Mesenteric fat pad (tissue), 1 donor: ENCODE measurements at places on chromosomes 12 and 14.
A peak's percentile ranks its signal among the peaks of the same experiment; 100 is the strongest.

- no peak for DNase-seq
Measured at GRCh38 chr12:113333877-113334785, 778 bp downstream of the SLC8B1 start.

DNA sequence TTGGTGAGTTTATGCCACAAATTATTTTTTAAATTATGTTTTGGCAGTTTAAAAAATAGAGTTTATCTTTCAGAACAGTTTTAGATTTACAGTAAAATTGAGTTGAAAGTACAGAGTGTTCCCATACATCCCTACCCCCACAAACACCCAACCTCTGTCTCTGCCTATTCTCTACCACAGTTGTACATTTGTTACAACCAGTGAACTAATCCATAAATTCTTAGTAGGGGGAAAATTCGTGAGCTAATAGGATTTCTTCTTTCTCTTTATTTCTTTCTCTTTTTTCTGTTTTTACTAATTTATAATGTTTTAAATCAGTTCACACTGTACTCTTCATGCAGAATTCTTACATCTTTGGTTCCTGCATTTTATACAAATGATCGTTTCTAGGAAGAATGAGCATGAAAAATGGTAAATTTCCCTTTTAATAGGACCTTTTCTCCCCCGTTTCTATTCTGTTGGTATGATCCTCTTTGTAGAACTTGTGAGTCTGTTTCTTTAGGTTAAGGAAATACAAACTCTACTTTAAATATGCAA, 56.7 kb downstream of the MIPOL1 start:
- DNase-seq, result no peak

- DNase-seq, result no peak
Measured at GRCh38 chr12:47942614-47943225, 20.7 kb upstream of the TMEM106C start.

GRCh38 chr14:56555921-56556570, 23.6 kb upstream of the TMEM260 start:
- no peak for DNase-seq

- DNase-seq, result no peak
Measured at GRCh38 chr12:67449591-67450052, 180.5 kb downstream of the CAND1 start.

GRCh38 chr14:103734081-103734888, 18.7 kb downstream of the ZFYVE21 start:
- no peak for DNase-seq

DNA sequence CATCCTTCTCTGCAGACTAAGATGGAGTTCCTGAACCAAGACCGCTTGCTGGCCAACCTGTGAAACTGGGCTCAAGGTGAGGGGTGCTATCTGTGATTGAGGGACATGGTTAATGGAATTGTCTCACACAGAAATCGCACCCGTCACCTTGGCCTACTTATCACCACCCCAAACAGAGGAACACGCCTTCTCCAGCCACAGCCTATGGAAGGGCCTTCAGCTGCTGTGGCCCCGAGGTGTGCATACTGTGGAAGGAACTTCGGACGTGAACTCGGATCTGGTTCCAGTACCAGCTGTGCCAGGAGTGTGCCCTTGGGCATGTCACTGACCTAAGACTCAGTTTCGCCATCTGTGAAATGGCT, 44.4 kb downstream of the EVL start:
- peak; percentile 75 for DNase-seq

DNA sequence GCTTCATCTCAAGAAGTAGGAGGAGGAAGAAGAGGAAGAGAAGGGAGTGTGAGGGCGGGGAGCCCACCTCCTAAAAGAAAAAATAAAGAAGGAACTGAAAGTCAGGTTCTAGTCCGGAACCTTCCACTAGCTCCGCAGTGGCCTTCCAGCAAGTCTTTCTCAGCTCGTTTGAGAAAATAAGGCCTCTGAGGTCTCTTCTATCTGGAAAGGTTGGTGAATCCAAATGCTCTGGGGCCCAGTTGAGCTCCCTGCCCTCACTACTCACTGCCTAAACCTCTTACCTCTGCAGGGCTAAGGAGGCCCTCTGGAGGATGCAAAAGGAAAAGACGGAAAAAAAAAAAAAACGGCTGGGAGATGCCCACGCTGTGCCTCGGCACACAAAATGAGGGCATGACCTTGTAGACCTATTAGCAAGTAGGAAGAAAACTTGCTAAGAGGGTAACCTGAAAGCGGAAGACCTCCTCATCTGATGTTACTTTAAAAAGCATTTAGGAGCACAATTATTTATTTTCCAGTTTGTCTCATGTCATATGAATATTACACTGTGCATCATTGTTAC, 35.9 kb downstream of the FBLN5 start:
- no peak for DNase-seq

GRCh38 chr14:62125793-62126192, 363.6 kb downstream of the SNAPC1 start:
- no peak for DNase-seq

GRCh38 chr12:89080793-89081465, 271.4 kb downstream of the DUSP6 start:
- no peak for DNase-seq

DNA sequence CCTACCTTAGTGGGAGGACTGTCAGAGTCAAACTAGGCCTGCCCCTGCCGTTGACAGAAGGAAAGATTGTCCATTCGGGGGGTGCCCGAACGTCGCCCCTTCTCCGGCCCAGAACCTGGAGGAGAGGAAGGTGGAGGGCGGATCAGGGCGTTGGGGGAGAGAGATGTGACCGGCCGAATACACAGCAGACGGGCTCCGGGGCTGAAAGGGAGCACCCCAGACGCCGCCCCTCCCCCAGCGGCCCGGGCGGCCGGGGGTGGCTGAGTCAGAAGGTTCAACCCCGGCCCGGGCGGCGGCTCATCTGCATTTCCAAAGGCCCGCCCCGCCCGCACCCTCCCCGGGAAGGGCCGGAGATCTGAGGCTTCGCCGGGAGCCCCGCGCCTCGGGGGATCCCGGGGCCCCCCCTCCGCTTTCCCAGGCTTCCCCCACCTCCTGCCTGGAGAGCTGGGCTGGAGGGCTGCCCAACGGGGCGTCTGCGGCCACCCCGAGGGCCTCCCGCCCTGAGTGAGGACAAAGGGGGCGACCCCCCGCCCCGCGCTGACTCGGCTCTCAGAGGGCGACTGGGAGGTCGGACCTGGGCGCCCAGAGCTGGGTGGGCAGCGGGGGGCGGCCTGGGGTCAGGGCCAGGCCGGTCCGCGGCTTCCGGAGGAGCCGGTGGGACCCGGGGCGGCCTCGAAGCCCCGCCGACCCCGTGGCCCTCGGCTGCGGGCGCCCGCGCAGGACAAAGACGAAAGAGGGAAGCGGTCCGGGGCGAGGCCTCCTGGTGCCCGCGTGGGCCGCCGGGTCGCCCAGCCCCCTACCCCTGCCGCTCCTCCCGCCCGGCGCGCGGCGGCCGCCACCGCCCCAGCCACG, 3.7 kb upstream of the SETD1B start:
- DNase-seq, result peak; percentile 97

DNA sequence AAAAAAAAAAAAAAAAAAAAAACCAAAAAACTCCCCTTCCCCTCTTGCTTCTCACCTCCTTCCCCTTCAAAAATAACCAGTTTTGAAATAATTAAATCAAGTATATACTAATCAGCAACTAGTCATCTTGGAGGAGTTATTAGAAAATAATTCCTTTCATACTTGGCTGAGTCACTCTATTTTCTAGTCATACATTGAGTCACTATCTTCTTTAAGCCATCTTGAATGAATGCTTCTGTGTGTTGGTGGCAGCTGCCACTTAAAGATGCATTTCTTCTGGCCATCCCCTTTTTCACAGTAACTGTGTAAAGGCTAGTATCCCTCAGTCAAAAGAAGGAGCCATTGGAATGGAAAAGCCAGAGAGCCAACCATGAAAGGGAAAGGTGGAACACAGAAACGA, 84.2 kb upstream of the TMEM263 start:
- DNase-seq, result no peak

DNA sequence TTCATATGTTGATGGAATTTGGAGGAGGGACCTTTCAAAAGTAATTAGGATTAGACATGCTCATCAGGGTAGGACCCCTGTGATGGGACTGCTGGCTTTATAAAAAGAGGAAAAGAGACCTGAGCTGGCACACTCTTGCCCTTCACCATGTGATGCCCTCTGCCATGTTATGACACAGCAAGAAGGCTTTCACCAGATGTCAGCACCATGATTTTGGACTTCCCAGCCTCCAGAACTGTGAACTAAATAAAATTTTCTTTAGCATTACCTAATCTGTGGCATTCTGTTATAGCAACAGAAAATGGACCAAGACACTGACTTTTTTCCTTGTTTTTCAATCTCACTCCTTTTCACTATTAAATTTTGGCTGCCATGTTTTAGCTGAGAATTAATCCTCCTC, 105.0 kb upstream of the TMPO start:
- no peak for DNase-seq

GRCh38 chr12:32494656-32495055, 95.3 kb downstream of the FGD4 start:
- DNase-seq, result no peak

DNA sequence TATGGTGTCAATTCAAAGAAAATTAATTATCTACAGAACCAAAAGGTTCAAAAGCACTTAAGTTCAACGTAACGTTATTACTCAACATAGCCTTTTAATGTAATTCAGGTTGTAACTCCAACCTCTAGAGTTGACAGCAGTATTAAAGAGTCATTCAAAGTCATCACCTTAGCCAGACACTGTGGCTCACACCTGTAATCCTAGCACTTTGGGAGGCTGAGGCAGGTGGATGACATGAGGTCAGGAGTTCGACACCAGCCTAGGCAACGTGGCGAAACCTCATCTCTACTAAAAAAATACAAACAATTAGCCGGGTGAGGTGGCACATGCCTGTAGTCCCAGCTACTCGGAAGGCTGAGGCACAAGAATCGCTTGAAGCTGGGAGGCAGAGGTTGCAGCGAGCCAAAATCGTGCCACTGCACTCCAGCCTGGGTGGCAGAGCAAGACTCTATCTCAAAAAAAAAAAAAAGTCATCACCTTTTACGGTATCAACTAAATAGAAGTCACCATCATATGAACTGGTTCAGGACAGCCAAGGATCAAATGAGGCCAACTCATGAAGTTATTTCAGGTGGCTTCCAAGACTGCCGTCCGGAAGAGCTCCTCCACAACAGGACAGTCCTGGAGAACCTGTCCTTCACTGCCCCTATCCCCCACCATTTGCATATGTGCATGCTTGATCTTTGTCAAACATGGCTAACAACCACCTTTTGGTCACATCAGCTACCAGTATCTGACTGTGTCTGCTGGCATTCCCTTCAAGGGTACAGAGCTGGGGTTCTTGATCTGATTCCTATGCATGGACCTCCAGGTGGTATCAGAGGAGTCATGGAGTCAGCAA, 4.2 kb downstream of the PPTC7 start:
- no peak for DNase-seq

DNA sequence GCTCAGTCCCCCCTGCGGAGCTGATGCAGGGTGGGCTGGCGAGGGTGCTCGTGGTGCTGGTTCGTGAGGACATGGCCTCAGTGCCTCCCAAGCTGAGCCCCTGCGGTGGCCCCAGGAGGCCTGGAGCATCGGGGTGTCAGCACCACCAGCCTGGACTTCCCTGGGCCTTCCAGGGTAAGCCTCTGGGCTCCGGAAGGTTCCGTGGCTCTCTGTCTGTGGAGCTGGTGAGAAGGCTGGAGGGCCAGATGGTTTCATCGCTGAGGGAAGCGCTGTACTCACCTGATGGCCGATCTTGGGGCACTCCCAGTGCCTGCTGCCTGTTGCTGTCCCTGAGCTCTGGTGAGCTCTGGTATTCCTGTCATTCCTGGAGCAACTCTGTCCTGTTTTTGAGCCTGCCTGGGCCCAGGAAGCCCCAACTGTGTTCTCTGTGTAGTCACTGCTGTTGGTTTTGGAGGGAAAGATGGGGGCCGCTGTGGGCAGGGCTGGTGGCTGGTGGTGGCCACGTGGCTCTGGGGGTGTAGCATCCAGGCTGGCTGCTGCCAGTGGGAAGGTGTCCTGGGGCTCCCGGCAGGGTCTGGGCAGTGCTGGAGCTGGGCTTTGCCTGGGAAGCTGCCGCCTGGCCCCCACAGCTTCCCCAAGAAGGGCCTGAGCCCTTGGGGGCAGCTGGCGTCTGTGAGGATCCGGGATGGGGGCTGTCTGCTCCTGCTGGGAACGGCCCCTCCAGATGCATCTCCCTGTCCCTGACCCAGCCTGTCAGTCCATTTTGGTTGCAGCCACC, 18.3 kb downstream of the MTA1 start:
- DNase-seq, result no peak

DNA sequence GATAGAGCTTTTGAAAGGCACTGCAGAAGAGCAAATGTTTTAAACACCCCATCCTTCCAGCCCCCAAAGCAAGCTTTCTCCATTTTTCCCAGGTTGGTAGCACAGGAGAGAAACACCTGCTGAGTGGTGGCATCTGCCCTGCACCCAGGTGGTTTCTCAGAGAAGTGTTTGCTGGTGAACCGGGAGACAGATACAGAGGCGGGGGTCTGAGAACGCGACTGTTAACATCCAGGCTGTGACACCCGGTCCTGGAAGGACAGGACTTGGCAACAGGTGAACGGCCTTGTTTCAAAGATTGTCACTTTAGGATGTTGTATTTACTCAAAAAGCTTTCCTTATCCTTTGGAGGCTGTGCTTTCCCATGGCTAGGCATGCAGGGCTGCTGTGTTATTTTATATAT, 18.5 kb downstream of the MMAB start:
- no peak for DNase-seq

DNA sequence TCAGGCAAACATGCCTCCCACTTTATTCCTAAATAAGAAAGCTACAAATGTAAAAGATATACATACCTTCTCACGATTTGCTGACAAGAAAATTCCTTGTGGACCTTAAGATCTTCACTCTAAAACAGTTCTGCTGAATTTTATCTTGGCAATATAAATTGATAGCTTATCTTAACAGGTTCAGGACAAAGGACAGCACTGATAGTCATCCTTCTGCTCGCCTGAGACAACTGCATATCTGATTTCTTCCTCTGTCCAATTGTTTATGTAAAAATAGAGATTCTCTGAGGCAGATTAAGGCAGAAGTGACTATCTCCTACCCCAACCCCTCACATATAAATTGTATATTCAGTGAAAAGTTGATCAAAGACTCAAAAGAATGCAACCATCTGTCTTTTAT, 44.9 kb downstream of the CAPZA3 start:
- no peak for DNase-seq

DNA sequence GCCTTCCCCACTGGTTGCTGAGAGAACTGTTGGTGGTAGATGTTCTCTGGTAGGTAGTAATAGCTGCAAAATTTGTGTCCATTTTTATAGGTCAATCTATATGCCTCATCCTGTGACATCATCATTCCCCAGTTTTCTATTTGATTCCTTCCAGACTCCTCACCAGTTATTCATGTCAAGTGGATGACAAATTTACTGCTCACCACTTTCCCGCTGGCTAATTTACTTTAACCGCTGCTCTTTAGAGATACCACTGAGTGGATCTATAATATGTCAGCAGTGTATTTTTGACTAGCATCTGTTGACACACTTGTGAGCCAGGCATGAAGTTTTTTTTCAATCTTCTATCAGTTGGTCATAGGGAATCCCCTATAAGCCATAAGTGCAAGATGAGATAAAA, 24.6 kb downstream of the GPR65 start:
- no peak for DNase-seq

GRCh38 chr14:64685371-64686281, 18.6 kb upstream of the PLEKHG3 start:
- DNase-seq, result no peak
